Neural progenitor cell (in vitro differentiated cells): ENCODE measurements at places on chromosomes 4 and X.

GRCh38 chrX:109928596-109929335 lies 74.1 kb upstream of the TMEM164 start:
- no peak for DNase-seq

DNA sequence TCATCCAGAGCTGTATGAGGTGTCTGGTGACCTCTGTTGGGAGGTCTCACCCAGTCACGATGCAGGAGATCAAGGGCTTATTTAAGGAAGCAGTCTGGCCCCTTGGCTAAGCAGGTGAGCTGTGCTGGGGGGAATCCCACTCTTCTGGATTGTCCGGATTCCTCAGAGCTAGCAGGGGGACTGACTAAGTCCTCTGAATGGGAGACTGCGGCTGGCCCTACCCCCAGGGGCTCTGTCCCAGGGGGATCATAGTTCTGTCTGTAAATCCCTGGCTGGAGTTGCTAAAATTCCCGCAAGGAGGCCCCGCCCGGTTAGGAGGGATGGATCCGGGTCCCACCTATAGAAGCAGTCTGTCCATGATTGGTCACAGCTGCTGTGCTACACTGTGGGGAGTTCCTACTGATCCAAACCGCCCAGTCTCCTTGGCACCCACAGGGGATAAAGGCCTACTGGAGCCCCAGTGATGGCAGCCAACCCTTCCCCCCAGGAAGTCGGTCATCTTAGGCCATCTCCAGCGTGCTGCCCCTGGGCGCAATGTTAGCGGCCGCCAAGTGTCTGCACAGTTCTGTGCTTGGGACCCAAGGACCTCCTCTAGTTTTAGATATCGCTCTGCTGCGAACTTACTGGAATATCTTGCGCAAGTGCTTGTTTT lies 118.2 kb upstream of the KLF8 start:
- peak; percentile 3 for DNase-seq

GRCh38 chr4:16140879-16141249 lies 57.0 kb upstream of the PROM1 start:
- DNase-seq: no peak

DNA sequence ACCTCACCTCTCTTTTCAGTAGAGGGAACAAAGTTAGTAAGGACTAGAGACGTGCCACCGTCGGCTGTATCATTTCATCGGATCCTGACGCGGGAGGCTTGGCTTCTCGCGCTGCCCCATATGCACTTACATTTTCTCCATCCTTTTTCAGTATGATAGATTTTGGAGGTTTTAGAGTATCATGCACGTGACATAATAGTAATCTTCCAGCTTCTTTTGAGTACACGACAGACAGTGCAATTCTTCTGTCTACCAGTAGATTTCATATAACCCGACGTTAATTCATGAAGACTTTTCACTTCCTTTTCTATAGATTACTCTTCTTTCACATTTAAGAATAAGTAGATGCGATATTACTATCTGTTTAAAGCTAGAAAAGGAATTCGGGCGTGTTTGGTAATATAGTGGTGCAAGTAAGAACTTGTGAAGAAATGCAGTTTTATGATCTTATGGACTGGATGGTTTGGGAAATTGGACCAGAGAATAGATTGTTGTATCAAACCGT lies 1.0 kb downstream of the CDS1 start:
- no peak for DNase-seq

- no peak for DNase-seq
Observed at GRCh38 chrX:42119076-42119475, 195.7 kb upstream of the CASK start.

GRCh38 chr4:54730581-54730980 lies 72.8 kb downstream of the KIT start:
- no peak for DNase-seq

GRCh38 chr4:54707406-54707805 lies 49.6 kb downstream of the KIT start:
- DNase-seq: no peak

DNA sequence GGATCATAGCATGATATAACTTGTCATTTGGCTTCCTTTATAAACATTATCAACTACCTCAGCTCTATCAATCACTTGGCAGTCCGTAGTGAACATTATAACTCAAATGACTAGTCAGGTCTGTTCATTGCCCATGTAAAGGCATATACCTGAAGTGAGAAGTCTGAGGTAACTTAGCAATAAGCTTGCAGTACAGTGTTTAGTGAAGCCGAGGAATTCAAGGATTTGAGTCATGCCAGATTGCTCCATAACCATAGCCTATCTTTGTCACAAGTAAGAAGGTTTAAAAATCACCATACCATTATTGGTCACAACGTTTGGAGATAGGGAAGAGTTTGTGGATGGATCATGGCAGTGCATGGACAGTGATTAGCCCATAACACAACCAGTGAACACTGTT lies 41.6 kb downstream of the AR start:
- DNase-seq: no peak

- no peak for DNase-seq
Observed at GRCh38 chr4:113957956-113958355, 21.5 kb downstream of the ARSJ start.

GRCh38 chr4:62644372-62644771 lies 1444.2 kb downstream of the ADGRL3 start:
- peak; percentile 70 for DNase-seq

- DNase-seq: no peak
Observed at GRCh38 chr4:56261027-56261426, 126.3 kb downstream of the AASDH start.

GRCh38 chr4:117971403-117971802 lies 62.9 kb upstream of the NDST3 start:
- peak; percentile 8 for DNase-seq

- DNase-seq: no peak
Observed at GRCh38 chr4:89009115-89009514, 47.9 kb downstream of the FAM13A start.

GRCh38 chrX:107857837-107858236 lies 32.2 kb downstream of the MID2 start:
- DNase-seq: no peak

GRCh38 chrX:14356401-14356800 lies 172.9 kb upstream of the GLRA2 start:
- no peak for DNase-seq

GRCh38 chrX:128781506-128781905 lies 729.3 kb upstream of the ACTRT1 start:
- DNase-seq: peak; percentile 57

GRCh38 chr4:138184886-138185285 lies 57.3 kb downstream of the SLC7A11 start:
- no peak for DNase-seq

DNA sequence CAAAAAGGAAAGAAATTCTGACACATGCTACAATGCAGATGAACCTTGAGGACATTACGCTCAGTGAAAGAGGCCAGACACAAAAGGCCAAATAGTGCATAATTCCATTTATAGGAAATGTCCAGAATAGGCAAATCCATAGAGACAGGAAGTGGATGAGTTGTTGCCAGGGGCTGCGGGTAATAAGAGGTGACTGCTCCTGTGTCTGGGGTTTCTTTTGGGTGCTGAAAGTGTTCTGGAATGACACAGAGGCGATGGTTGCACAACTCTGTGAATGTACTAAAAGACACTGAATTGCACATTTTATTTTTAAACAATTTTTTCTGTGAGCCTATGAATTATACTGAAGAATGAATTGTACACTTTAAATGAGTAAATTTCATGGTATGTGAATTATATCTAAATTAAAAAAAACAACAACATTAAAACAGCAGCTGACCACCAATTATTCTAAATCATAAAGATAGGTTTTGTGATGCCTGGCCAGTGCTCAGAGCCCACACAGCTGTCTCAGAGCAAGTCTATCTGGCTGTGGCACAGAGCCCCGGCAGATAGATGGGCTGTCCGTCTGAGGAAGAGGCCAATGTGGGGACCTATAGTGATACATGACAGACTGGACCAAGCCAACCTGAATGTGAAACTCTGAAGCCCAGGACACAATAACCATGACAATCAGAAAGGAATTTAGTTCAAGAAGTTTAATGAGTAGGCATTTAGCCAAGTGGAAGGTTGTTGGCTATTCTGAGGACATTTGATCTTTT lies 23.5 kb upstream of the IRAK1 start:
- DNase-seq: no peak

DNA sequence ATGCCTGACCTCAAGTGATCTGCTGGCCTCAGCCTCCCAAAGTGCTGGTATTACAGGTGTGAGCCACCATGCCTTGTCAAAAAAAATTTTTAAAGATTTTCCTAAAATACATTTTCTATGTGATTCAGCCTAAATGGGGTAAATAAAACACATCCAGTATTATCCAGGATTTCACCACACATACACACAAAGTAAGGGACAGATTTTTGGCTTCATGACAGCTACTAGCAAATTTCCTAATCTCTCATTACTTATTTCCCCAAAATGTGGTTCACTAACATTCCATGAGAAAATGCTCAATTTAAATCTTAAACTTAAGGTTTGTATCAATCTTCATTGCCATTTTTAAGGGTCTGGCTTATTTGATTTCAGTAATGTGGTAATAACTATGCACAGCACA lies 348.5 kb upstream of the INTU start:
- no peak for DNase-seq

GRCh38 chrX:8179656-8180055 lies 8.6 kb upstream of the VCX2 start:
- DNase-seq: no peak

DNA sequence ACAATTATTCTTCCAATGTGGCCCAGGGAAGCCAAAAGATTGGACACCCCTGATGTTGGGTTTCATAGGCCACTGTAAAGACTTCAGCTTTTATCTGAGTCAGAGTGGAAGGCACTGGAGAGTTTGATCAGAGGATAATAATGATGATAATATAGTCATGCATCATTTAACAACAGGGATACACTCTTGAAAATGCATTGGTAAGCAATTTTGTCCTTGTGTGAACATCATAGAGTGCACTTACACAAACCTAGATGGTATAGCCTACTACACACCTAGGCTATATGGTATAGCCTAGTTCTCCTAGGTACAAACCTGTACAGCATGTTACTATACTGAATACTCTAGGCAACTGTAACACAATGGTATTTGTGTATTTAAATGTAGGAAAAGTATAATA lies 70.5 kb downstream of the COQ2 start:
- DNase-seq: no peak

- DNase-seq: no peak
Observed at GRCh38 chr4:47647544-47647943, 162.5 kb downstream of the ATP10D start.

DNA sequence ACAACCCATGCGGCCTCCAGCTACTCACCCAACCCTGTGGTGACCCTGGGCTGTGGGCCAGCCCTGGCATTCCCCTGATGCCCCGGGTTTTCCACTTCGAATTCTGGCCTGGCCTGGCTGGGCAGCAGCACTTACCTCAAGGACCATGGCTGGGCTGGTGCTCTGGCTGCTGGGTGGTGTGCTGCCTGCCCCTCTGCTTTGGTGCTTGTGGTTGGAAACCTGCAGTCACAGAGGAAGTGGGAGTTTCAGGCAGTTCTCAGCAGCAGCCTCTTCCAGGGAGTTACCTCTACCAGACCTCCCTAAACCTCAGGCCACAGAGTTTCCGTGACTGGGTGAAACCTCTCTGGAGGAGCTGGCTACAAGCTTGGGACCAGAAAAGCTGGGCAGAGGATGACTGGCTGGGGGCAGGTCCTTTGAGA lies at the start of gene CXCR3:
Gene CXCR3 (minus strand): TSS at position 209 of the 419 bp plus-strand sequence. CDS start 62 bp downstream, at position 147.
- DNase-seq: no peak

GRCh38 chrX:42615161-42615563 lies 162.8 kb downstream of the PPP1R2C start:
- peak; percentile 23 for DNase-seq

DNA sequence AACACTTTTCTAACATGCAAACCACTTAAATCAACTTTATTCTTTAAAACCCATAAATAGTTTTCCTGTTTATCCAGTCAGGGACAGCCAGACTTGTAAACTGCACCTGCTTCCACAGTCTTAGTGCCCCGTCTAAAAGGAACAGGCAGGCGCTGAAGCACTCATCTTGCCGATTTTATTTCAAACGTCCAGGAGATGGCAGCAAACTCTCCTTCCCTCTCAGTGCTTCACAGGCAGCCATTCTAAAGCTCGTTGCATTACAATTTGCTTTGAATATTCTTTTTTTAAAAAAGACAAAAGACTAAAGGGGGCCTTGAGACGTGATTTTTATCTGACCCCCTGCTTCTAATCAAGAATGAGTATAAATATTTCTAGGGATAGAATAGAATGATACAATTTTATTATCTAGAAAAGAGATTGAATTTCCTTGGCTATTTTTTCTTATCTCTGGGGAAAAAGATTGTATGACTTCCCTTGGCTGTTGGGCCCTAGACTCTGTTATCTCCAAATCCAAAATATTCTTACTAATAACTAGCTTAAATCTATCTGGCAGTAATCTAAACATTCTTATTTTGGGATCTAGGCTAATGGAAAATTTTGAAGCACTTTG lies 93.6 kb upstream of the MYOZ2 start:
- DNase-seq: peak; percentile 76

- no peak for DNase-seq
Observed at GRCh38 chr4:75745161-75745560, 20.8 kb downstream of the USO1 start.
